Stimulated activated CD4-positive, alpha-beta T cell treated with anti-CD3 and anti-CD28 coated beads, Interleukin-12 subunit alpha, Interleukin-12 subunit beta, amount 100 ng/mL, for 24 hours (primary cell): ENCODE measurements at places on chromosomes 2 and 18.

- no peak for DNase-seq
These were observed 136.5 kb downstream of the RNF144A start for GRCh38 chr2:7053650-7054265.

GRCh38 chr2:48954311-48954710 is 198.8 kb upstream of the LHCGR start:
- DNase-seq: no peak

DNA sequence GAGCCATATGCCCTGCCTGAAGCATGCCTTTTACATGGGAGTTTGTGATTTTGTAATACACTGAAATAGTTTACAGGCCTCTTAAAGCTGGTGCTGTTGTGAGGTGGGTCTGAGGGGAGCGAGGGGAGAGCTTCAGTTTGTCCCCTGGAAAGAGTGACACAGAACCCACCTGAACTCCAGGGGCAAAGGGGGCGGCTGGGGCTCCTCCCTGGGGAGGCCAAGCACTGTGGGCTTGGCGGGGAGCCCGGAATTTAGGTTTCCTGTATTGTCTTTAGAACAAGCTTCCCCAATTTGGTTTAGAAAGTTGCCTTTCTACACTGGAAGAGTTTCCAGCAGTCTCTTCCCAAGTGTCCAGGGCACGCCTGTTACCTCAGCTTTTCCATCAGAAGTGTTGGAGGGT is 75.7 kb downstream of the VAPA start:
- no peak for DNase-seq

GRCh38 chr2:241111440-241111805 is 9.3 kb upstream of the MTERF4 start:
- DNase-seq: no peak

DNA sequence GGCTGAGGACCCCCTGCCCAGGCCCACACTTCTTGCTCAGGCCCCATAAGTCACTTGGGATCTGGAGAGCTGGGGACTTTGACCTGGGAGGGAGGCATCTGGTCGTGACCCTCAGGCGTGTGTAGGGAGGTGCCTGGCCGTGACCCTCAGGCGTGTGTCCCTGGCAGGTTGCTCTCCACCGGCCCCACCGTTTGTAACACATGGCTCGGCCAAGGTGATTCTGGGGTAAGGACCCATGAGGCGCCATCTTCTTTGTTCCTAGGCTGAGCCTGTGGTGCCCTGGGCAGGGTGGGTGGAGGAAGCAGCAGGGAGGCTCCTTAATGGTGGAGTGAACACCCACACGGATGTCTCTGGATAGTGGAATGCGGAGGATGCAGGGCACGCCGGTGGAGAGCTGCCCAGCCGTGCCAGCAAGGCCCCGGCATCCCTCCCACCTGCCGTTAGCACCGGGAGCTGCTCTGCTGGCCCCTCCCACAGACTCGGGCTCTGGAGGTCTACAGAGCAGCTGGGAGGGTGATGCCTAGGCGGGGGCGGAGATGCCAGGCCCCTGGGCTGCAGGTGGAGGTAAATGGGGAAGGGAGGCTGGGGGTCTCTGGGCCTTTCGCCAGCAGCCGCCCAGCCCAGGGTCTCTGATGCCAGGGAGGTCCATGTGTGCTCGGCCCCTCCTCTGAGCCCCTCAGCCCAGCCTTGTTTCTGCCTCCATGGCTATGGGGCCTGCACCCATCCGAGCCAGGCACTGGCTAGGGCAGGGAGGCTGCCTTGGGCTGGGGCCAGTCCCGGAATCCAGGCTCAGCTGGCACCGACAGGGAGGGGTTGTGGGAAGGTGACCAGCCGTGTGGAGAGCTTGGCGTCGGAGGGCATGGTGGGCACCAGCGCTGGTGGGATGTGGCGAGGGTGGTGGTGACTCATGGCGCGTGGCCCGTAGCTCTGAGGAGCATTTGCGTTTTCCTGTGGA is 1.1 kb upstream of the GAL3ST2 start:
- DNase-seq: no peak

DNA sequence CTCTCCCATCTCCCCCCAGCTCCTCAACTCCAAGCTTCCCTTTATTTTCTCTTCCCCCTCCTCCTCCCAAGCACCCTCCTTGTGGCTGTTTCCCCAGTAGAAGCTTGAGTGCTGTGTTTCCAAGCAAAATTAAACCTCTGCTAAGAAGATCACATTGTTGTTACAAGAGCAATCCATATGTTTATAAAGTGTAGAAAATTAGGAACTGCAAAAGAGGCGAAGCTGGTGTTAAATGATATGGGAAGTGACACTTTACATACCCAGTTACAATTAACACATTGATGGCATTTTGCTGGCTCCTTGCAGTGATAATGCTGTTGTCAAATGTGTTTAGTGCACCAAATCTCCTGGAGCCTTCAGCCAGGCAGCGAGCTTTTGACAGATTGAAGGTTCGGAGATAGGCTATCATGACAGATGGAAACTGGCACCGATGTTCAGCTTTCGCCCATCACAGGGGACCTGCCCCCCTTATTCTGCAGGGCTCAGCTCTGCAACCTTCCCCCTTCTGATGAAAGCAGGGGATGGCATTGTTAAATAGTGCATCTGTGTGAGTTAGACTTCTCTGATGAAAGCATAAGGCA is 259.8 kb upstream of the ATP5MC3 start:
- DNase-seq: no peak

- DNase-seq: no peak
These were observed 68.7 kb upstream of the WIPF1 start for GRCh38 chr2:174666312-174666711.
